ENCODE measurements at places on chromosomes 7 and 10.

DNA sequence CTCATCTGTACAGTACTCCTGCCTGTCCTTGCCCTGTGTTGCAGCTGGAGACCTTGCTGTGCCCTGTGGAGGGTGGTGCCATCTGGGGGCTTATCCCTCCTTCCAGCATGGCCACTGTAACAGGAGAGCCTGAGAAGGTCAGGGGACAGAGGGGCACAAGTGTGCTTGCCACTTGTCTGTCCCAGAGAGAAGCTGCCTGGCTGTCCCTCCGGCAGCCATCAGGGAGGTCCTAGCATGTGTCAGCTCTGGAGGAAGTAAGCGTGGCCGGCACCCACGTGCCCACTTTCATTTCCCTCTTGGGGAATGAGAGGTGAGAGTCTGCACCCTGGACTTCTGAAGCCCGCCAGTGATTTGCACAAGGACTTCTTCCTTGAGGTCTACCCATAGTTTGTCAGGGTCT, 97.0 kb upstream of the PPIF start:
- no peak for DNase-seq

DNA sequence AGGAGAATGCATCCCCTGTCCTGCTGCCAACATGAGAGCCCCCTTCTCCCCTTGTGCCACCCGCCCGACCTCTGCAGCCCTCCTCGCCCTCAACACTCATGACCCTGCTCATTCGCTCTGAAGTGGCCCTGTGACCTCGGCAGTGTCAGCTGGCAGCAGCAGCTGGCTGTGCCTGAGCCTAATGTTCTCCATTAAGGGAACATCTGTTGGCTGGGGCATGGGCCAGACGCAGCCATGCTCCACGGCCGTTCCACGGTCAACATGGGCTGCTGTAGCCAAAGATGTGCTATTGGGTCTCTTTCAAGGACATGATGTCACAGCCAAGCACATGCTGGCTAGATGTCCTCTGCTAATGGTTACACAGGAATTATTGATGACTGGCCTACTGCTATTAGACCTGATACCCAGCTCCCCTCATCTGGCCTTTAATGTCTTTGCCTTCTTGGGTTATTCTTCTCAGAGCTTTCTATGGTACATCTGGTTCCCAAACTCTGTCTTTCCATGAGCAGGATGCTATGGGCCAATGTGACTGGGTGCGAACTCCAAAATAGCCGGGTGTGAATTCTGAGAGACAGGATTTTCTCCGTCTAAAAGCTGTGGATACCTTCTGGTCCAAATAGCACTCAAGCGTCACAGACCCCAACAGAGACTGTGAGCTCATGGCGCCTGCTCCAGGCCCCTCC, 22.4 kb downstream of the ADCYAP1R1 start:
- no peak for DNase-seq

- peak; percentile 77 for DNase-seq
Observed at GRCh38 chr10:43648398-43649184, at the start of gene ZNF32. TSS of gene ZNF32 (minus strand) at chr10:43648881. CDS start at chr10:43646133, 2,748 bp downstream.

DNA sequence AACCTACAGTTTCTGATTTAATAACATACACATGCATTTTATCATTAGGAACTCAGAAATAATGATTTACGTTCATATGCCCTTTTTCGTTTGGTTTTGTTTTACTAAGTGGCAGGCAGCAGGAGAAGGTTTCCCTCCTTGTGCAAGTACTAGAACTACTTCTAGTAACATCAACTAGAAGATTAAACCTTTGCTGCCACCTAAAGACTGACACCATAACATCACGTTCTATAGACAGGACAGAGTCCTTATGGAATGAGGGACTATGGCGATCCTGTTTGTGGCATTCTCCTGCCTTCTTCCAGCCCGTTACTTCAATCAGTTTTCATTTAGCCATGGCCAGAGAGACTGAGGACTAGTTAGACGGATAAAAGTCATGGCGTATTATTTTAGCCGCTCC, 53.2 kb downstream of the GAD2 start:
- peak; percentile 24 for DNase-seq
